ENCODE measurements at places on chromosomes 3 and 15.

DNA sequence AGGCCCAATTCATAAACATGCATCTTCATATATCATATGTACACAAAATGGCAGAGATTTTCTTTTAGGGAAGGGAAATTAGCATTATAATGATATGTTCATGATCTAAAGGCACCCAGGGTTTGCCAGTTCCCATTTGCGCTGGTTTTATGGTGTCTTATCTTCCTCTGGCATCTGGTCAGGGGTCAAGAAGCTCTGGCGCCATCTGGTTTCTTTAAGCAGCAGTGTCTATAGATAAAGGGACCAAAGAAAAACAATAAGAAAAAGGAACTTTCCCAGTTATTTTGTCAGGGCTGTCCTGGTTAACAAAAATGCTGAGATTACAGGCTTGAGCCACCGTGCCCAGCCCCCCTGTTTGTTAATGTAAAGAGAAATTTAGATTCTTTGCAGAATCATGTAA, 3.3 kb upstream of the DCP1A start:
- no peak for DNase-seq

- DNase-seq = no peak
These were observed 43.3 kb downstream of the ADPGK start for GRCh38 chr15:72740219-72740618.

GRCh38 chr15:69093614-69094013, 66.8 kb upstream of the GLCE start:
- DNase-seq = no peak

DNA sequence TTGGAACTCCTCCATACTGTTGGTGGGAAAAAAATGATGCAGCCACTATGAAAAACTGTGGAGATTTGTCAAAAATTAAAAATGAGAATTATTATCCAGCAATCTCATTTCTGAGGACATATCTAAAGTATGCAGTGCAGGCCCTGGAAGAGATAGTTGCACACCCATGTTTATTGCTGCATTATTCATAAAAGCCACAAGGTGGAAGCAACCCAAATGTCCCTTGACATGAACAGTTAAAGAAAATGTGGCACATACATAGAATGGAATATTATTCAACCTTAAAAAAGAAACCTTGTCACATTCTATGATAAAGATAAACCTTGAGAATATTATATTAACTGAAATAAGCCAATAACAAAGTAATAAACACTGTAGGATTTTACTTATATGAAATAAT, 80.9 kb upstream of the ARHGEF26 start:
- no peak for DNase-seq

Measured in posterior cingulate gyrus (tissue), 11 donors.